ENCODE measurements at places on chromosomes 11 and 22.

GRCh38 chr11:24642648-24643047 is 145.8 kb downstream of the LUZP2 start:
- DNase-seq: no peak

- DNase-seq: no peak
These were observed 77.5 kb downstream of the KCNJ1 start for GRCh38 chr11:128789497-128790150.

DNA sequence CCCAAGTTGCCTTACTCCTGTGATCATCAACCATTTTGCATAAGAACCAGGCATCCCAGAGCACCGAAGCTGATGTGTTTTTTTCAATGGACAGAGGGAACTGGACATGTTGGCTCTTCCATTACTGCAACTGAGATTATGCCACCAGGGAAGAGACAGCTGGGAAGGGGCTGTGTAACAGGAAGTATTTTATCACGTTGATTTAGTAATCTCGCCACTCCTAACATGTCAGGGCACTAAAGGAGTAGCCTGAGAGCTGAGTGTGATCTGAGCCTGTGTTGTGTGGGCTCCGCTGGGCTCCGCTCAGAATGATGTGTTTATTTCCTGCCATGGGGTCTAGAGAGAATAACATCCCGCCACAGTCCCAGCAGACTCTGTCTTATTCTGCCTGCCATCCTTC is 165.4 kb downstream of the GRIK4 start:
- DNase-seq: no peak

DNA sequence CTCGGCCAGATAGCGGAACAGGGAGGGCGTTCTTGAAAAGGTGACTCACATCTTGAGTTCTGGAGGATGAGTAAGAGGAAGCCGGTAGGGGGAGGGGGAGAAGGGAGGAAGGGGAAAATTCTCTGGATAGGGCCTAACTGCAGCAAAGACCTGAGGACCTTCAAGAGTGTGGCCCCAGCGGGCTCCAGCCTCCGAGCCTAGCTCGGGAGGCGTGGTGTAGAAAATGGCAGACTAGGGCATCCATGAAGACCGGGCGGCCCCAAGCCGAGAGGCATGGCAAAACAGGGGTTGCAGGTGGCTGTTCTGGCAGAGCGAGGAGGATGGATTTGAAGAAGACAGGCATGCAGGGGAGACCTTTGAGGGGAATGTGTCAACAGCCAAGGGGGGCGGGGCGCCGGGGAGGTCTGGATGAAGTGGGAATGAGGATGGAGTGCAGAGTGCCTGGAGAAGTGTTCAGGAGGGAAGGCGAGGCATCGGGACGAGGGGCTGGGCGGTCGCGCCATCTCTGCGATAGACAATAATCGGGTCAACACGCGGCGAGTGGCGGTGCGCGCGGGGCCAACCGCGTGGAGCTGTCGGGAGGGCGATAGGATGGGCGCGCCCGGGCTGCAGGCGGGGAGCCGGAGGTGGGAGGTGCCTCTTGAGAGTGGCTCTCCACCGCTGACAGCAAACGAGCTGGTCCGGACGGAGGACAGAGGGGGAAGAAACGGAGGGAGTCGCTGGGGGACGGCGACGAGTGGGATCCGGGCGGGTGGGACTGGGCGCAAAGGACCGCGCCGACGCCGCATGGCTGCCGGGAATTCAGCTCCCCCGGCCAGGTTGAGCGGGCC is 40.0 kb upstream of the CREB3L1 start:
- no peak for DNase-seq

DNA sequence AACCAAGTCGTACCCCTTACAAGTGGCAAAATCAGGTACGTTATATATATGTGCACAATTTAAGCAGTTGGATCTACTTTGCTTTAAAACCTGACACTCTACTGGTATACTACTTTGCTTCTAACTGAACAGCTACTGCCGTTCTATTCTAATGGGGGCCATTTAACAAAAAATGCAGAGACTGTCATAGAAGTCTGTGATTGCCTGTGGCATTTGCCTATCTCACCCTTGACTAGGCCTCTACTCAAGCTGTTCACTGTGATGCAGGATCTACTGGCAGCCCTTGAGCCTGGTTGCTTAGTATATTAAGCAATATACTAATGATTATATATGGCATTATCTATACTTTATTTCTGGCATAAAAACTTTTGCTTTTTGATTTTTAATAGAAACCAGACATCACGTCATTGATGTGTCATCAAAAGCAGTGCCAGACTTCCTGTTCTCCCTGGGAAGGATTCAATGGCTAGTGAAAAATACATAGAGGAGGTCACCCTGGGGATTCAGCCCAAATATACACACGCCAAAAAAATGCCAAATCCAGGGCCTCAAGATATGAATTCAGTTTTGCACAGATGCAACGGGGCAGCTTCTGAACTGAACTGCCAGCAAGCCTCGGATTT is 40.0 kb upstream of the FIBIN start:
- no peak for DNase-seq

- no peak for DNase-seq
These were observed 199.0 kb downstream of the BRD1 start for GRCh38 chr22:49628391-49629260.

DNA sequence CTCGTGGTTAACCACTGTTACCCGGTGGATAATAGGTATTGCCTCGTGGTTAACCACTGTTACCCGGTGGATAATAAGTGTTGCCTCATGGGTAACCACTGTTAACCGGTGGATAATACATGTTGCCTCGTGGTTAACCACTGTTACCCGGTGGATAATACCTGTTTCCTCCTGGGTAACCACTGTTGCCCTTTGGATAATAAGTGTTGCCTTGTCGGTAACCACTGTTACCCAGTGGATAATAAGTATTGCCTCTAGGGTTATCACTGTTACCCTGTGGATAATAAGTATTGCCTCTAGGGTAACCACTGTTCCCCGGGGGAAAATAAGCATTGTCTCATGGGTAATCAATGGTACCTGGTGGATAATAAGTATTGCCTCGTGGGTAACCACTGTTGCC is 15.0 kb upstream of the NXPE4 start:
- DNase-seq: no peak

- no peak for DNase-seq
These were observed 47.6 kb upstream of the PPARA start for GRCh38 chr22:46102752-46103151.

- no peak for DNase-seq
These were observed 7.9 kb downstream of the ASPHD2 start for GRCh38 chr22:26436903-26437515.

DNA sequence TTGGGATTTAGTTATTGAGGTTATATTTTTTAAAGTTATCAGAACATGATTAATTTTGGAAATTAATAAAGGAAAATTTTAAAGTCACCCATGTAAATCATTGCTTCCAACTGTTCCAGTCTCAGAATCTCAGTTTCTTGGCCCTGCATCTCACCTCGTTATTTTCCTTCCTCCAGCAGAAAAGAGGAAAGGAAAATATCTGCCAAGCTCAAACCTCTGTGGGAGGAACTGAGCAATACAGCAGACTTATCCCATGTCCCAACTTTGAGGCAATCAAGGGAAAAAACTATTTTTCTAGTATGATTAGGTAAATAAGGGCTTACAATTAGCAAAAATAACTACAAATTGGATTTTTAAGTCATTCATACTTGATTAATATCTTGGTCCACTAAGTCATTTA is 30.1 kb downstream of the ELMOD1 start:
- no peak for DNase-seq

- no peak for DNase-seq
These were observed at the start of gene ARRB1 for GRCh38 chr11:75351541-75351790. Gene ARRB1 (minus strand): TSS chr11:75351661. CDS start chr11:75351607, 54 bp downstream.

DNA sequence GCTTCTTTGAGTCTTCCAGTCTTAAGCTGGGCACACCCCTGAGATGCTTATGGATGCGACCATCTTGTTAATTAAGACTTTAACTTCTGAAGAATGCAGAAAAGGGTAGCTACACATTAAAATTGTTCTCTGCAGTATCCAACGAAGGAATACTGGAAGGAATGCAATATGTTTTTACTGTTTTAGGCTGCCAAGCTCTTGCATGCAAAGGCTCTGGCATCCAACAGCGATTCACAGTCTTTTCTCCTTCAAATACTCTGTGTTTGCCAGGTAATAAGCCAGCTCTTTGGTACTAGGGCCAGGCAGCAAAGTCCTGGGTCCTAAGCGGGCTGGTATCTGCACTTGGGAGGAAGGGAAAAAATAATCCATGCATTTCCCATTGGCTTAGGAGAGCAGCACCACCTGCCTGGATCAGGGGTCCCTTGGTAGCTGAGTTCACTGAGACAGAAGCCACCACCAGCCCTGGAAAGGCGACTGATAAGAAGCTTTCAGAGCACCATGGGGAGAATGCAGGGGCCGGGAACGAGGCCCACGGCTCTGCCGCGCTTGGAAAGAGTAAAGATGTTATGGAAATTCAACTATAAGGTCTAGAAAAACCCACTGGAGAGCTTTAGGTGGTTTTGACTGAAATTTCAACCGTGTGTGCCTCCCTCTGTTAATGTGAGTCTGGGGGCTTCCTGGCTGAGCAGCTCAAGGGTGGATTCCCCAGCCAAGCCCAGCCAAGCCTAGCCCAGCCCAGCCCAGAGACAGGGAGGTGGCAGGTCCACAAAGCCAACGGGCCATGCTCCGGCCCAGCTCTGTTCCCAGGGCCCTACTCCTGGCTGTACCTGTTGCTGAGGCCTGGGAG is 67.0 kb upstream of the CCND1 start:
- no peak for DNase-seq

GRCh38 chr22:23840026-23840425 is 1.2 kb upstream of the DERL3 start:
- no peak for DNase-seq

- no peak for DNase-seq
These were observed 145.2 kb downstream of the FCHSD2 start for GRCh38 chr11:72996959-72997358.

DNA sequence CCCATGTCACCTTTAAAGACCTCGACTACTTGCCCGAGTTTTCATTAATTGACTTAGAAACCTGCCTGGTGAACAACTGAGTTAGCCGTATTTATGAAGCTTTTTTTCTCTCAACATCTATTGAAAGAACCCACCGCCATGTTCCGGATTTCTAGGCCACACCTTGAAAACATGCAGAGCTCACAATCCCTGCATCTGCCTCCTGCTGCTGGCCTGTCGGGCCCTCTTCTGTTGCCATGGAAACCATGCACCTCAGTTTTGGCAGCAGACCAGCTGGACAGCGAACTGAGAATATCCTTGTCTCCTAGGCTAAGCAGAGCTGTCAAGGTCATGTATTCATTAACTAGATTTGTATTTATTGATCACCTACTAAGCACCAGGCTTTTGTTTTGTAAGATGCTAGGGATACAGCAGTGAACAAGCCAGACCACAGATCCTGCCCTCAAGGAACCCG is 4.3 kb upstream of the PATZ1 start:
- no peak for DNase-seq

- DNase-seq: no peak
These were observed 28.5 kb upstream of the CKAP5 start for GRCh38 chr11:46874586-46874985.

DNA sequence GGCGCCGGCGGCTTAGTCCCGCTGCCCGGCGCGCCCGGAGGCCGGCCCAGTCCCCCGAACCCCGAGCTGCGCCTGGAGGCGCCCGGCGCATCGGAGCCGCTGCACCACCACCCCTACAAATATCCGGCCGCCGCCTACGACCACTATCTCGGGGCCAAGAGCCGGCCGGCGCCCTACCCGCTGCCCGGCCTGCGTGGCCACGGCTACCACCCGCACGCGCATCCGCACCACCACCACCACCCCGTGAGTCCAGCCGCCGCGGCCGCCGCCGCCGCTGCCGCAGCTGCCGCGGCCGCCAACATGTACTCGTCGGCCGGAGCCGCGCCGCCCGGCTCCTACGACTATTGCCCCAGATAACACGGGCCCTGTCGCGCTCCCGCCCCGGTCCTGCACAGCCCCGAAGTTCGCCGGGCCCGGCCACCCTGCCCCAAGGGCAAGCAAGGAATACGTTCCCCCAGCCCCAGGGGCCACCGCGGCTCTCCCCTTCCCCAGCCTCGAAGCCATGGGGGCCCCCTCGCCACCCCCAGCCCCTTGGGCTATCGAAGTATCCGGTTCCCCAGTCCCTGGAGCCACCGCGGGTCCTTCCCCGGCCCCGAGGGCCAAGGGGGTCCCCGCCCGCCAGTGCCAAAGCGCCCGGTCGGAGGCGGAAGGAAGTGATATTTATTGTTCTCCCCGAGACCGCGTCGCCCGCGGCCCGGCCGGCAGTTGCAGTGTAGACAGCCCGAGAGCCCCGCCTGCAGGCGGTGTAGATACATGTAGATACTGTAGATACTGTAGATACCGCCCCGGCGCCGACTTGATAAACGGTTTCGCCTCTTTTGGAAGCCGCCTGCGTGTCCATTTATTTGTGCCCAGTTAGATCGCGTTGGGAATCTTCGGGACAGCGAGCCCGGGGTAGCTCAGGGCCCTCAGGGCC is 6.2 kb downstream of the TBX1 start:
- no peak for DNase-seq

- no peak for DNase-seq
These were observed 38.0 kb downstream of the ADAMTS15 start for GRCh38 chr11:130486391-130486836.

- no peak for DNase-seq
These were observed 33.1 kb downstream of the NUP98 start for GRCh38 chr11:3764266-3764665.

GRCh38 chr11:48003926-48004325 is 23.6 kb downstream of the PTPRJ start:
- DNase-seq: no peak

- DNase-seq: no peak
These were observed 122.7 kb upstream of the GUCY1A2 start for GRCh38 chr11:107140983-107141382.

DNA sequence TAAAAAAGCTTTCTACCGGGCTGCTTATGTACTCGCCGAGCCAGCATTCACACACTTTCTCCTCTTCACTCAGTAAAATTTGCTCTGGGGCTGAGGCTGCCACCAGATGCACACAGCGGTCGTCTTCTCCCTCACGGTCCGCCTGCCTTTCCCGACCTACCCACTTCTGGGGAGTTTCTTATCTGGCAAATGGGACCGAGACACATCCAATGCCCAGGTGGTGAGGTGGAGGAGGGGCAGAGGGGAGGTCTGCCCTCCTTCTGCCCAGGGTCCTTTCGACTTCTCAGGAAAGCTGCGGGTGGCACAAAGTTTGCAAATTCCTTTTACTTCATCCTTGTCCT is 43.9 kb downstream of the GRIK4 start:
- no peak for DNase-seq

- no peak for DNase-seq
These were observed 393.8 kb upstream of the SYN3 start for GRCh38 chr22:33451866-33452469.

- no peak for DNase-seq
These were observed 904 bp downstream of the C2CD3 start for GRCh38 chr11:74169738-74170458.

- no peak for DNase-seq
These were observed 13.0 kb downstream of the ABCC8 start for GRCh38 chr11:17463546-17464174.
